ENCODE measurements at places on chromosomes 3 and 15.

GRCh38 chr3:3906171-3906570 is 106.9 kb downstream of the LRRN1 start:
- H3K4me3 ChIP-seq: no peak overlapping the region
- peaks cover 59% of the 10 kb centered on the region for H3K36me3 ChIP-seq
- no peaks in the 10 kb centered on the region for H3K27me3 ChIP-seq
- no peak for DNase-seq
- peak overlapping the region; percentile 79 for H3K27ac ChIP-seq

DNA sequence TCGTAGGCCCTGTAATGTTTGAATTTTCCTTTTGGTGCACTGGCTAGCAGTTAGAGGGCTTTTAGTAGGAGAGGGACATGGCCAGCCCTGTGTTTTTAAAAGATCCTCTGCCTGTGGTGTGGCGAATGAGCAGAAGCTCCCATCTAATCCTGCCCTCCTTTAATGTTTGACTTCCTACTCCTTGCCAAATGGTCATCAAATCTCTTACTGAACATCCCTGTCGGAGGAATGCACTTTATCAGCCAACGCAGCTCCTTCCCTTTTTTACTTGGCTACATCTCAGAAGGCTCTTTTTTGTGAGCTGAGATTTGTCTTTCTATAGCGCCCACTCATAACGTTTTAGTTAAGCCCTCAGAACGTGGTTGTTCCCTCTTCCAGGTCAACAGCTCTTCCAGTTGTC is 44.8 kb downstream of the MAP2K5 start:
- peak overlapping the region; percentile 73 for H3K27ac ChIP-seq
- no peak for DNase-seq
- H3K4me3 ChIP-seq: peak overlapping the region; percentile 14
- peaks cover 67% of the 10 kb centered on the region for H3K4me1 ChIP-seq
- peaks cover 46% of the 10 kb centered on the region for H3K36me3 ChIP-seq

DNA sequence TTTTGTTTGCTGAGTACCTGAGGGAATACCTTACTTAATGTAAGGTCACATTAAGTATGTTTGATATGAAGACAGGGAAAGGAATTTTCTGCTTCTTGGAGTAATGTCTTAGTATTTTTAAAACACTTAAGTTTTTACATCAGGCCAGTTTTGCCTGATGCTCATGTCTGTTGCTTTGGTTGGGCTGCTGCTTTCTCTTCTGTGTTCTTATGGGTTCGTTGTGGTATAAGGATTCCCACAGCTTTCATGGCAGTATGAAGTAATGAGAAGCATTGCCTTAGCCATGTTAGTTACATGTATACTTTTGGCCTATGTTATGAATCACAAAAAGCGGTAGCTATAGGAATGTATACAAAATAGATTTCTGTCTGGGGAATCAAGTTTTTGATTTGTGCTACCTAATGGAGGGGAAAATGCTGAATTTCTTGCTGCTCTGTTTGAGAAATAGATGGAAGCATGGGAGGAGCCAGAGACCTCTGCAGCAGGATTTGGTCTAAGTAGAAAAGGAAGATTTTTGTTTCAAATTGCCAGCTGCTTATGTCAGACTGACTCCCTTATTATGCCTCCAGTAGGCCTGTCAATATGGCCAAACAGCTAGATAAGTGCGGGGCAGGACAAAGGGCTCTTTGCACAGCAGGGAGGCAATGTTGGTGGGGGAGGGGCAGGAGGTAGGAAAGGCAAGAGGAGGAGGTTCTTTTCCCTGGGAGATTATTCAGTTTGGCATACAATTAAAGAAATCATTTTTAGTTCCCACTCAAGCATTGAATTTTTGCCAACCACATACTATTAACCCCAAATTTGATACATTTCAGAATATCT is 5.2 kb downstream of the SETD5 start:
- peak overlapping the region; percentile 95 for H3K27ac ChIP-seq
- peaks cover 30% of the 10 kb centered on the region for H3K36me3 ChIP-seq
- H3K4me1 ChIP-seq: peaks cover 68% of the 10 kb centered on the region
- no peaks in the 10 kb centered on the region for H3K27me3 ChIP-seq

DNA sequence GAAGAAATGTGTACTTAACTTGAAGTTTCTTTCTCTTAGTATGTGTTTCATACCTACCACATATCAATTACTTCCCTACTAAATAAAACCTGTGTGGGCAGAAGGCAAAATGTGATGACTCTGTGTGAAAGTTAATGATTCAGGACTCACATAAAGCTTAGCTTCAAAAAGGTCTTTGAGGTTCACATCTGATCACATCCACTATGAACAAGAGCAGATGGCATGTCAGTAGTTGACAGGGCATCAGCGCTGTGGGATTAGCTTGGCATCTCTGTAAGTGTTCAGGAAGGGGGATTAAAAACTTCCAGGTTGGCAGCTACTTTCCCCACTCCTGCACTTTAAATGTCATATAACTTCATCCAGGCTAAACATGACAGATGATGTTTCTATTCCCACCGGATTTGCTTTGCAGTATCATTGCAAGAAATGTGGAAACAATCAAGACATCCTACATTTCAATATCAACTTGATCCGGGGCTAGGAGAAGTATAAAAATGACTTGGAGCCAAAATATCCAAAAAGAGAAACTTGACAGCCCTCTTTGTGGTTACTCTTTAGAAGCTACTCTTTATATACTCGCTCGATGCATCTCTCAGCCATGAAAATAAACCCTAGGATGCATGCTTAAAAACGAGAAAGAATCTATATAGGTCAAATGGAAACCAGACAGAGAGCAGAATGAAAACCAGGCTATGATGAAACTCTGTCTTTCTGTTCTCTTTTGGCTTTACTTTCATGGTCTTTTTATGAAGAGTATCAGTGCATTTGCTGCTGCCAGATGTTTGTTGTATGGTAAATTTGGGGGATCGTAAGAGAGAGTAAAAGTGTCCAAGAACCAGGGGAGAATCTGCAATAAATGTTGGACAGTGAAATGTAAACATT is 273.1 kb upstream of the ALCAM start:
- H3K27ac ChIP-seq: no peak overlapping the region
- H3K4me1 ChIP-seq: peaks cover 23% of the 10 kb centered on the region
- no peaks in the 10 kb centered on the region for H3K27me3 ChIP-seq
- H3K4me3 ChIP-seq: no peak overlapping the region
- H3K36me3 ChIP-seq: peaks cover 8% of the 10 kb centered on the region

DNA sequence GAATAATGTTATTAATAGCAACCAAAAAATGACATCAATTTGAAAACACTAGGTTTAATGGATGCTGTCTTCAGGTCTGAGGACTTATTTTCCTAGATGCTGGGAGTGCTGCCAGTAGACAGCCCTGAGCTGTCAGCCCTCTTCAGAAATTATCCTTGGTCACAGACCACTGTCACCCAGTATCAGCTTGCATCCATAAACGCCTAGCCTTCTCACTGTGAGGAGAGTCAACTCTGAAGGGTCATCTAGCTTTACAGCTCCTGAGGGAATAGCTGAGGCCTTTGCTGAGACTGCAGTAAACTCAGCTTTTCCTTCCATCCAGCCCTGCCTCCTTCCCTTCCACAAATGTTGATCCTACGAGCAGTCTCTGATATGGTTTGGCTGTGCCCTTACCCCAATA is 19.4 kb upstream of the MNS1 start:
- H3K27ac ChIP-seq: peak overlapping the region; percentile 80
- no peaks in the 10 kb centered on the region for H3K27me3 ChIP-seq
- peaks cover 27% of the 10 kb centered on the region for H3K4me1 ChIP-seq
- peak overlapping the region; percentile 16 for H3K4me3 ChIP-seq
- DNase-seq: peak; percentile 35

DNA sequence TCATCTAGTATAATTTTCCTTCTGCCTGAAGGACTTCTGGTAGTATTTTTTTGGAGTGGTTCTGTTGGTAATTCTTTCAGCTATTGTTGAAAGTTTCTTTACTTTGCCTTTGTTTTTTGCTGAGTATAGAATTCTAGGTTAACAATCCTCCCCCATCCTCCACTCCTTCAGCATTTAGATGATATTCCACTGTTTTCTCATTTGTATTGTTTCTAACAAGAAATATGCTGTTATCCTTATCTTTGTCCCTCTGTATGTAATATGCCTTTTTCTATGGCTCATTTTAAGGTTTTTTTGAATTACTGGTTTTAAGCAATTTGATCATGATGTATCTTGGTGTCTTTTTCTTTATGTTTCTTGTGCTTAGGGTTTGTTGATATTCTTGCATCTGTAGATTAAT is 53.9 kb downstream of the KLF15 start:
- DNase-seq: no peak
- H3K4me1 ChIP-seq: no peaks in the 10 kb centered on the region
- no peak overlapping the region for H3K4me3 ChIP-seq
- peaks cover 9% of the 10 kb centered on the region for H3K36me3 ChIP-seq
- peaks cover 8% of the 10 kb centered on the region for H3K27me3 ChIP-seq
